Fibroblast of lung (primary cell): ENCODE measurements at places on chromosomes 5 and 9. TPM values are rescaled to one million over a fixed set of nuclear protein-coding genes. Genes with fewer than 3 reads are reported as not detected.

The SLC46A2 gene
- not detected in 2 replicates for total RNA-seq

The SPINK13 gene
- not detected in 2 replicates for total RNA-seq

The VLDLR gene
- total RNA-seq, result 16.4 and 26.3 TPM in 2 replicates

The ALDOB gene
- not detected in 2 replicates for total RNA-seq

The SMIM27 gene
- 2.3 and 8.3 TPM in 2 replicates for total RNA-seq

The PCDHA4 gene
- total RNA-seq, result 0.51 and 1.2 TPM in 2 replicates

The SLC44A1 gene
- 36.2 and 54.2 TPM in 2 replicates for total RNA-seq

The OTULINL gene
- total RNA-seq, result under 0.01 and 0.17 TPM in 2 replicates

The RFX3 gene
- total RNA-seq, result 2.8 and 3.1 TPM in 2 replicates

The CTNND2 gene
- total RNA-seq, result not detected in 2 replicates

The SMIM33 gene
- not detected in 2 replicates for total RNA-seq

The CYLC2 gene
- total RNA-seq, result not detected in 2 replicates

The TCERG1 gene
- 21.3 and 27.2 TPM in 2 replicates for total RNA-seq

The PCDHA2 gene
- under 0.01 and 0.33 TPM in 2 replicates for total RNA-seq
